ENCODE measurements at places on chromosomes 6 and 20.

GRCh38 chr20:4808872-4809271 is 87.2 kb downstream of the PRND start:
- DNase-seq = no peak

- DNase-seq = no peak
Observed at GRCh38 chr6:18335948-18336347, 51.2 kb upstream of the RNF144B start.

DNA sequence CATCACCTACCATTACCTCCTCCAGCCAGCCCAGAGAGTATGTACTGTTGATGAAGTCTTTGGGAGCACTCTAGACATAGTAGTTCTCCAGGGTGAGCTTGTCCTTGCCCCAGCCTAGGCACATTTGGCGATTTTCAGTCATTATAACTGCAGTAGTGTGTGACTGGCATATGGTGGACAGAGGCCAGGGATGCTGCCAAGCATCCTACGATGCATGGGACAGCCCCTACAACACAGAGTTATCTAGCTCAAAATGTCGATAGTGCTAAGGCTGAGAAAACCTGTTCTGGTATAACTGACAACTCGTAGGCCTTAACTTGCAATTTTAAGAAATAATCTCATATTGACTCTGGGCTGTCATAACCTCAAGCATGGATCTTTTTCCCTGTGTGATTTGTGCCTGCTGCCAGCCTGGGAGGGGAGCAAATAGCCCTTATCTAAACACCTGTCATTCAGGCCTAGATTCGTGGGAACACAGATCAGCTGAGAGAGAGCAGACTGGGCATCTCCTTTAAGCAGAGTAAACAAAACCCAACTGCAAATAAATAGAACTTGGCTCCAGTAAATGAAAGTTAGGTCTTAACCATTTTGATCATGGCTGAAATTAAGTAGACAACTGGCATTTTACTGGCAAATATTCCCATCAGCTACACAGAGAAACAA is 102.6 kb downstream of the SPTLC3 start:
- no peak for DNase-seq

DNA sequence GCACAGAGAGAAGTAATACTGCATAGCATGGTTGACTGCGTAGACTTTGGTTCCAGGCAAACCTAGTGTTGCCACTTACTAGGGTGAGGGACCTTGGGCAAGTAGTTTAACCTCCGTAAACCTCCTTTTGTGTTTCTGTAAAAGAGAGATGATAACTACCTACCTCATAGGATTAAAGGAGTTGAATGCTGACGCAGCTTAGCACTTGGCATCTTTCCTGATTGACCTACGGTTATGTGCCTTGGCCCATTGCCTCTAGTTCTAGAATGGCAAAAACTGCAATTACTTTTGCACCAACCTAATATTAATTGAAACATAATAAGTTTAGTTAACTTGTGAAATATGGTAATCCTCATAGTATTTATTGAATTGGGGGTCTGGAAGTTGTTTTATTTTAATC is 19.1 kb downstream of the GHRH start:
- no peak for DNase-seq

DNA sequence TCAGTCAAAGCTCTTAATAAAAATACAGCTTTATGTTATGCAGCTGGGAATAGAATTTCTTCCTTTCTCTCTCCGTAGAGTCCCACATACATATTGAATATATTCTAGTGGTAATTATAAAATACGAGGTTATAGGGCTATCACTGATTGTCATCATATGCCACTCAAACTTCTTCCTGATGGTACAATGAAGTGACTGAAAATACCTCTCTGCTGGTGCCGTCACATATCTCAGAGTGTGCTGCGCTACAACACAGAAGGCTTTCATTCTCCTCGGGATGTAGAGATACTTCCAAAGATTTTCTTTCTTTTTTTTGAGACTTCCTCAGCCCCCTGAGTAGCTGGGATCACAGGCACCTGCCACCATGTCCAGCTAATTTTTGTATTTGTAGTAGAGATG is 249.9 kb downstream of the BTBD9 start:
- DNase-seq = no peak

DNA sequence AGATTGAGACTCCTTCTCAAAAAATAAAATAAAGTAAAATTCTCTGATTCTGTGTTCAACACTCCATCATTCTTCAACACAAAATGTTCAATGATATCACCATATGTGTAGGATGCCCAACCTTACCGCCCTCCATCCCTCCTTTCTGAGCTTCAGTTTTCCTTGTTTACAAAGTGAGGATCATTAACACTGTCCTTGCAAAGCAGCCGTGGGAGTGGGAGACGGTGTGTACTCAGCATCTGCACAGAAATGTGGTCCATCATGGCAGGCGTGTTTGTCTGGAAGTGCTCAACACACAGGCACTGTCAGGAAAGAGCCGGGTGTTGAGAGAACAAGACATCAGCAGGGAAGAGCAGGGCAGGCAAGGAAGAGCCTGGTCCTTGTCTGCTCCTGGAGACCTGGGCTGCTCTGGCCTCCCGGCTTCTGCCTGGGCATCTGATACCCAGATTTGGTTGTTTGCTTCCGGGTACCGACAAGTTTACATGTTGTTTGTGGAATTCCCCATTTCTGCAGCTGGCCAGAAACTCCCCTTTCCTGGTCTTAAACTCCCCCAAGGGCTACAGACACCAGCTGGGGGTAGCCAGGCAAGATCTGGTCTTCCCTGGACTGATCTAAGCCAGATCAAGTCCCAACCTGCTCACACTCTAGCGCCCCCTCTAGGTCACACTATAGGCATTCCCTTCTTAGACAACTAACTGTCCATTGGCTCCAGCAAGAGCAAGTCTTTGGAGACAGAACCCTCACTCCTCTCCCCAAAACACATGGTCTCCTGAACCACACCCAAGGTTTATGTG is 26.7 kb upstream of the TTPAL start:
- DNase-seq = no peak

DNA sequence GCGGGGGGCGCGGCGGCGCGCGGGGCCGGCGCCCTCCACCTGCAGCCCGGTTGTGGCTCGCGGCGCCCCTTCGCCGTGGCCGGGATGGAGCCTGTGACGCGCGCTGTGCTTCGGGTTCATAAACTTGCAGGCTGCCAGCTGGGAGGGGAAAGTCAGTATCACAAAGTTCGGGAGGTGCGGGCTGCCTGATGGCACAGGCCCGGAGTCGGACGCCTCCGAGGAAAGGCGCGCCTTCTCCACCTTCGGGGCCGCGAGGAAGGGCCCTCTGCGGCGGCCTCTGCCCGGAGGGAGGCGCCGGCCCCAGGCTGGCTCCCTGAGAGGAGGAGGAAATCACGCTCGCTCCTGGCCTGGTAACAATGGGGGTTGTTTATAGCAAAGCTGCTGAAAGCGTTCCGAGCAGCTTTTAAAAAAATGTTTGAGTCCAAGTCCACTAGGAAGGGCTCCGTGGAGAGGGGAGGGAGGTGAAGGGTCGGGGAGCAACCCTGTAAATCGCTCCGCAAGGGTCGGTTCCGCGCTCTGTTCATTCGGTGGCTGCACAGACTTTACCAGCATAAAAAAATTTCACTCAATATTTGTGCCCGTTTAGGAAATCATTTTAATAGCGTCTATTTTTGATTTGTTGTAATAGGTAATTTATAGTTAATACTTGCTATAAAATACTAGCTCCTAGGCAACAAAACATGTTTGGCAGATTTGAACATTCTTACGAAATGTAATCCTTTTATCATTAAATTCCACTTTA is 1.0 kb downstream of the AFDN start:
- DNase-seq = no peak
